ENCODE measurements at places on chromosomes 6 and 20.

DNA sequence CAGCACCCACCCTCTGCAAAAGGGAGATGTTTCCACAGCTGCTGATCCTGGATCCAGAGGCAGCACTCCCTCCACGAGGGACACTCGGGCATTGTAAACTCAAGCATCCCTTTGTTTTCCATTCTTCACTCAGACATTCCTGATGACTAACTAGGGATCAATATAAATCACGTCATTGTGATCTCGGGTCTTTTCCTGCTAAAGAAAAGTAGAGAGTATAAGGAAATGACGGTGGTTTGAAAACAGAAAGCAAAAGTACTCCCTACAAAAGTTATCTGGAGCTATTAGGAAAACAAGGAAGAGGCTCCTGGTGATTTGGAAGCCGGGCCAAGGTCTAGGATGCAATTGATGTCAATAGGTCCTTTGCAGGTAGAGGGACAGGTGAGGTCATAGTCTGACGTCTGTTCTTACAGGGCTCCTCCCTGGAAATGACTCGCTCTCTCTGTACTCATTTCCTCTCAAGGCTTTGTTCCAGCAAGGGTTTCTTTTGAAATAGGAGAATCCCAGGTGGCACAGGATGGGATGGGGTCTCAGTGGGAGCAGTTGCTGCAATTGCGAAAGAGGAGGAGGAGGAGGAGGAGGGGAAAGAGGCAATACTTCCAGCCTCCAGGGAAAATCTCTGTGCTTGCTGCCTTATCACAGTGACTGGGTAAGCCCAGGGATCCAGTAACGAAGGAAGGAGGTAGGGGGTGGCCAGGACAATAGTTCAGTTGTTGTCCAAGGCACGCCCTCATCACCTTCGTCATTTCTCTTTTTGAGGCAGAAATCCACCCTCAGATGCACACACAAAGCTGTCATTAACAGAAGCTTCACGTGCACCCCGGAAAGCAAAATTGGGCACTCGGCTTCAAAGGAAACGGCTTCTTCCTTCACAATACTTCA lies 222.8 kb downstream of the LY86 start:
- DNase-seq = peak; percentile 89

DNA sequence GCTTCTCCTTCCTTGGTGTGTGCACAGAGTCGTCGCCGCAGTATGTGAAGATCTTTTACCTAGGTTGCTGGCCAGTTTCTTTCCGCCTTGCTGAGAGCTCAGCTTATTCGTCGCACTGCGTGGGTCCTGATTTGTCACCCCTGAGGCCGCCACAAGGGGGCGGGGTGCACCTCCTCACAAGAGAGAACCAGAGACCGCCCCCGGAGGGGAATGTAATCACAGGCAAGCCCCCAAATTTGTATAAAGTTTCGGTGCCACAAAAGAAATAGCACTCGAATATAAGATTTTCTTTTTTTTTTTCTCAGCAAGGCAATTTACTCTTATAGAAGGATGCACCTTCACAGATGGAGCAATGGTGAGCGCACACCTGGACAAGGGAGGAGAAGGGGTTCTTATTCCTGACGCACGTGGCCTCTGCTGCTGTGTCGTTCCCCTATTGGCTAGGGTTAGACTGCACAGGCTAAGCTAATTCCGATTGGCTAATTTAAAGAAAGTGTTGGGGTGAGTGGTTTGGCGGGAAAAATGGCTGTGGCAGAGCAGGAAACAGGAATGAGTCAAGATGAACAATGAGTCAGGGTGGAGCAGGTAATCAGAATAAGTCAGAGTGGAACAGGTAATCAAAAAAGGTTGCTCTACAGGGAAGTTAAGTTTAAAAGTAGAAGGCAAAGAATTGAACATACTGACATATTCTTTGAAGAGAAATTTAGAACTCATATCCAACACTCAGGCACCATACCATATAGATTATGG lies 19.5 kb downstream of the NCOA3 start:
- no peak for DNase-seq

GRCh38 chr6:4970739-4971395 lies 33.0 kb downstream of the RPP40 start:
- DNase-seq = no peak

DNA sequence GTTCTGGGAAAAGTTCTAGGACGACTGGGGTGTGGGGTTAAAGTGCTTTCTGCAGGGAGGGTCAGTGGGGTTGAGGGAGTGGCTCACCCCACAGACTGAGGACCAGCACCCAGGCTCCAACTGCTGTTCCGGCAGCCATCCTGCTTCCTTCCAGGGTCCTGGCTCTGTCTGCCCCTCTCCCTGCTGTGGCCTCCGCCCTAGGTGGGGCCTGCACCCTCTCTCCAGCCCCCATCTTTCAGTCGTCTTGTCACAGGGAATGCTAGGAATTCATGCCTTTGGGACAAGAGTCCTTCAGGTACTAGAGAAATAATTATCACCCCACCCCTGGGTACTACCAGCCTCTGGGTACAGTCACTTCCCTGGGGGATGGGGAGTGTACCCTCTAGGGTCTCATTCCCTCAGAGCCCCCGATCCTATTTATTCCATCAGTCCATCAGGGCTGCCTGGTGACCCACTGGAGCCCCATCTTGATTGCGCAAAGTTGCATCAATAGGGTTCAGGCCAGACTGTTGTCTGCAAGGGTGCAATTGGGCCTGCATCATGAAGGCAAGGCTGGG lies at the start of gene AGER:
Gene AGER, minus strand, starts transcription at position 170 of the 557 bp plus-strand sequence. Its CDS starts 31 bp downstream, at position 139.
- no peak for DNase-seq

- DNase-seq = no peak
Observed at GRCh38 chr6:167699141-167699931, 127.4 kb upstream of the AFDN start.

DNA sequence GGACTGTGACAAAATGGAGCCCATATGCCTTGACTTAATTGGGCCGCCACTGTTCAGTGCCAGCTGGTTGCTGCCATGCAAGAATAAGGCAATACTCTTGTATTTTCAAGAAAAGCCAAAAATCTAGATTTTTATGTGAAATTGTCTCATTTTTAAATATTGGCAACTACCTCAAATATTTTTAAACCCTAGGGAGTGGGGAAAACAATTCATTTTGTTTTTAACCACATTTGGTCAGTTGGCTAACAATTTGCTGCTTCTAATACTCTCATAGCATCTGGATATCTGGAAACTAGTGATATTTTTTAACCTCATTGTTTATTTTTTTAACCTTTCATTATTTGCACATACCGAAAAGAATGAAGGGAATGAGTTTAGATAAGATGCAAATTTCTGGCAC lies 91.0 kb downstream of the EYA2 start:
- DNase-seq = no peak

GRCh38 chr6:3159805-3160781 lies 2.7 kb upstream of the TUBB2A start:
- peak; percentile 70 for DNase-seq

GRCh38 chr6:1436334-1437306 lies 47.2 kb downstream of the FOXF2 start:
- DNase-seq = peak; percentile 68

DNA sequence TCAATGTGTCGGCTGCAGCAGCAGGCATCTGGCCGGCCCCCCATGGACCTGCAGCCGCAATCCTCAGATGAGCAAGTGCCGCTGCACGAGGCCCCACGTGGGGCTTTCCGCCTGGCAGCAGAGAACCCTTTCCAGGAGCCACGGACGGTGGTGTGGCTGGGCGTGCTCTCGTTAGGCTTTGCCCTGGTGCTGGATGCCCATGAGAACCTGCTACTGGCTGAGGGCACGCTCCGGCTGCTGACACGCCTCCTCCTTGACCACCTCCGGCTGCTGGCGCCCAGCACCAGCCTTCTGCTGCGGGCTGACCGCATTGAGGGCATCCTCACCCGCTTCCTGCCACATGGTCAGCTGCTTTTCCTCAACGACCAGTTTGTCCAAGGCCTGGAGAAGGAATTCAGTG lies 3.5 kb downstream of the AP5S1 start:
- DNase-seq = no peak

DNA sequence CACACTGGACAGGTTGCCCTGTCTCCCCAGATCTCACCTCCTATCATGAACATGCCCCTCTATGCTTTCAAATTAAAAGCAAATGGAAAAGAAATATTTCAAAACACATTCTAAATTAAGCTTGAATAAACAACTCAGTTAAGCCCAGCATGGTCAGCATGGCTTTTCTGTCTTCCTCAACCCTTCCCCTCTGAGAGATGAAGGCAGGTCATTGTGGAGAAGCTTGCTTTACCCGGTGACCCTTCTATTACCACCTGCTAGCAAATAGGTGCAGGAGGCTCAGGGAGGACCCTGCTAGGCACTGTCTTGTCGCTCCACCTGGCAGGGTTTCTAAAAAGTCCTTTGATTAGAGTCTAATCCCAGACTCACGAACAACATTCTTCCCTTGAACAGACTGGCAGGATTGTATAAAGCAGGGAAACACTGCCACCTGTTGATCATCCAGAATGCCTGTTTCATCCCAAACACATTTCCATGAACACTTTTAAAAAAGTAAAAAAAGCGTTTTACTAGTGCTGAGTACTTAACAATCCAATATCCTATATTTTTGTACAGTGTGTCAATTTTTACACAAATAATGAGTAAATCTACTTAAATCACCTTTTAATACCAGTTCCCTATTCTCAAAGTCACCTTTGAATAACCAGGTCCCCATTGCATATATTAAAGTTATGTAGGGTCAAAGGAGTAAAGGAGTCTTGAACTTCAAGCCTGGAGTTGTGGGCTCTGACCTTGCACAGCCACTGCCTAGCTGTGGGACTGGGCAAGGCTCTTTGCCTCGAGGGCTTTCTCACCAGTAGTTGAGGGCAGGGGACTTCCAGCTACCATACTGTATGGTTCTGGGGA lies 75.5 kb downstream of the GPR6 start:
- DNase-seq = peak; percentile 51

- no peak for DNase-seq
Observed at GRCh38 chr20:10994991-10995700, 321.3 kb upstream of the JAG1 start.

GRCh38 chr6:134363323-134364039 lies 45.6 kb upstream of the SGK1 start:
- DNase-seq = no peak

DNA sequence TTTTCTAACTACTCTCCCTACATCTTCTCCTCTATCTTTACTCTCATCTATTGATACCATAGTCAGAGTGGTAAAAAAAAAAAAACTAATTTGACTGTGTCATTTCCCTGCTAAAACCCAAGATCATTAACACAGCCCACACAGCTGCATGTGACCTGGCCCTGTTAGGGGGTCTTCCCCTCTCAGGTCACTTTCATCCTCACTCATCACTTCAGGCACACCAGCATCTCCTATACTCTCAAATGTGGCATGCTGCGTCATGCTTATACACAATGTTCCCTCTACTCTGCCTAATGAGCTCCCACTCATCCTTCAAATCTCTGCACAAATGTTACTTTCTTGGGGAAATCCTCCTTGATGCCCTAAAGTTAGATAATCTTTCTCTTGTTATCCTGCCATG lies 86.8 kb downstream of the CDK19 start:
- no peak for DNase-seq

DNA sequence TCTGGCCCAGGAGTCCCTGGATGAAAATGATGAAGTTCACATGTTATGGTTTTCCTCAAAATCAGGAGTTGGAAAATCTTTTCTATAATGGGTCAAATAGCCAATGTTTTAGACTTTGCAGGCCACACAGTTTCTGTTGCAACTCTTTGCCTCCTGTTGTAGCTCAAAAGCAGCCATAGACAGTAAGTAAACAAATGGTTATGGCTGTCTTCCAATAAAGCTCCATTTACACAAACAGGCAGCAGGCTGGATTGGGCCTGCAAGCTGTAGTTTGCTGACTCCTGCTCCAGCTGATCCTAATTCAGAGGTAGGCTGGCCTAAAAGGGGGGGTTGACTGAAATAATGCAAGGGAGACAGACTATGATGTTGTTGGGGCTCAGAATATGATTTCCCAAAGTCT lies 33.0 kb downstream of the METTL24 start:
- DNase-seq = peak; percentile 82

DNA sequence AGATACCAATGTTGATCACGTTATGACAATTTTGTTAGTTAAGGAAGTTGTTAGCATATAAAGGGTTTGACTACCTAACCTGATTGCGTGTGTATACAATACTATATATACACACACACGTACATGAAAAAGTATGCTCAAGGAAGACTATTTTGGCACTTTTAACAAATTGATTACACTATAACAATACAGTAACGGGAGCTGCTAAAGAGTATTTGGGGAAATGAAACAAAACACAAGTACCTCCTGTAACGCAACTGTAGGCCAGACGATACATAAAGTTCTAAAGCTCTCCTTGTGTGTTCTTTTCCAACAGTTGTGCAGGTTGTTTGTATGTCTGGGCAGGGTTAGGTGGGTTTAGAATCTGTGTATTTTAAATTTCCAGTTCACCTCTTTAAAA lies 98.7 kb downstream of the PLEKHG1 start:
- no peak for DNase-seq

- no peak for DNase-seq
Observed at GRCh38 chr6:138336221-138336620, 41.5 kb upstream of the SMIM28 start.

- no peak for DNase-seq
Observed at GRCh38 chr6:3764516-3765335, 13.2 kb upstream of the PXDC1 start.

- DNase-seq = no peak
Observed at GRCh38 chr20:57399587-57400155, 8.5 kb downstream of the RBM38 start.

DNA sequence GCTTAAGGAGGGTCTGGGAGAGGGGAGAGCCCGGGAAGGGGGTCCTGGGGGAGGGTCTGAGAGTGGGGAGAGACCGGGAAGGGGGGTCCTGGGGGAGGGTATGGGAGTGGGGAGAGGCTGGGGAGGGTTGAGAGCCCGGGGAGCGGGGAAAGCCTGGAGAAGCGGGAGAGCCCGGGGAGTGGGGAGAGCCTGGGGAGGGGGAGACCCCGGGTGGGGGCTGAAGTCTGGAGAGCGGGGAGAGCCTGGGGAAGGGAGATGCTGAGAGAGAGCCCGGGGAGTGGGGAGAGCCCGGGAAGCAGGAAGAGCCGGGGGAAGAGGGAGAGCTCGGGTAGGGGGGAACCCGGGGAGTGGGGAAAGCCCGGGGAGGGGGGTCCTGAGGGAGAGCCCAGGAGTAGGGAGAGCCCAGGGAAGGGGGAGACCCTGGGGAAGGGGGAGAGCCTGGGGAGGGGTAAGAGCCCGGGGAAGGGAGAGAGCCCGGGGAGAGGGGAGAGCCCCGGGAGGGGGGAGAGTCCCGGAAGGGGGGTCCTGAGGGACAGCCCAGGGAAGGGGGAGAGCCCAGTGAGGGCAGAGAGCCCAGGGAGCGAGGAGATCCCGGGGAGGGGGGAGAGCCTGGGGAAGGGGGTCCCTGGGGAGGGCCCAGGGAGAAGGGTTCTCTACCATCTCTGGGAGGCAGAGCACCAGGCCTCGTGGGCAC lies 148.5 kb downstream of the SYNDIG1 start:
- DNase-seq = no peak

DNA sequence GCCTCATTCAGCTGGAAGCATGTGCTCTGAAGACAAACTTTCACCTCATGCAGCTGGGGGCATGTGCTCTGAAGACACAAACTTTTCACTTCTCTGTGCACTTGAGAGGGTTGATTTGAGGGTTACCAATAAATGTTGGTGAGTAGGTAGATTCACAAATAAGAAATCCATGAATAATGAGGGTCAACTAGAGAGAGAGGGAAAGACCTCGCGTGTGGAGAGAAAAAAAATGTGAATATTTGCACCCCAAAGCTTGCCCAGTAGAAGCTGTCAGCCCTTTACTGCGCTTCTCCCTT lies 43.4 kb downstream of the PSMB1 start:
- no peak for DNase-seq

GRCh38 chr20:41005361-41005729 lies 23.3 kb upstream of the TOP1 start:
- DNase-seq = no peak

GRCh38 chr6:11381801-11382513 lies 149.5 kb upstream of the NEDD9 start:
- DNase-seq = no peak

Measured in NCI-H2081 (cell line).